Natural killer cell (primary cell): ENCODE measurements at places on chromosomes 16 and 17. TPM values are rescaled to one million over a fixed set of nuclear protein-coding genes. Genes with fewer than 3 reads are reported as not detected.
A peak's percentile ranks its signal among the peaks of the same experiment; 100 is the strongest.

DNA sequence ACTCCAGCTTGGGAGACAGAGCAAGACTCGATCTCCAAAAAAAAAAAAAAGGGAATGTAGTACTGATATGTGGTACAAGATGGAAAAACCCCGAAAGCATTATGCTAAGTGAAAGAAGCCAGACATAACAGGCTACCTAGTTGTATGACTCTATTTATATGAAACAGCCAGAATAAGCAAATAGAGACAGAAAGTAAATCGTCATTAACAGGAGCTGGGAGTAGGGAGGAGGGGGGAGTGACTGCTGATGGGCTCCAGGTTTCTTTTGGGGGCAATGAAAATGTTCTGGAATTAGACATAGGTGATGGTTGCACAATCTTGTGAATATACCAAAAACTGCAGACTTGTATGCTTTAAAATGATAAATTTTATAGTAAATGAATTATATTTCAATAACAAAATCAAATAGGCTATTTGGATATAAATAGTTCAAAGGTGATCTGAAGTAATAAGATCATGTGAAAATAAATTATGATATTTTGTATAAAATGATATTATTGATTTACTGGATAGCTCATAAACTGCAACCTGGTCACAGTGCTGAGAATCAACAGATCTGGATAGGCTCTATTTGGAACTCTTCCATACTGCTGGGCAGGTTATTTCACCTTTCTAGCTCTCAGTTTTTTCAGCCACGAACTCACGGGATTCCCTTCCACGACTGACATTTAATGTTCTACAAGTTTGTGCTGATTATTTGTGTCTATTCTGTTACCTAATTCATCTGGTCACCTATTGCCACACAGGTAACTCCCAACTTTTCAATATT, 27.1 kb downstream of the ZNF652 start:
- no peak for DNase-seq

DNA sequence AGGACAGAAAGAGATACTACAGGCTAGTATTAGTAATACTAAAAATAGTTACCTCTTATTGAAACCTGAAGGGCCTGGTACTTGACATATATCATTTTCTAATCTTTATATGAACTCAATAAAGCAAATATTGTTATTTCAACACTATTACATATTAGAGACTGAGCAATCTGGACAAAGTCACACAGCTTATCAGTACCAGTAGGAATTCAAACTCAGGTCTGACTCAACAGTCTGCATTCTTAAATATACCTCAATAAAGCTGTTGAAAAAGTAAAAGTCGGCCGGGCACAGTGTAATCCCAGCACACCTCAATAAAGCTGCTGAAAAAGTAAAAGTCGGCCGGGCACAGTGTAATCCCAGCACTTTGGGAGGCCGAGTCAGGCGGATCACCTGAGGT, 67.4 kb downstream of the KANSL1 start:
- no peak for DNase-seq

GRCh38 chr17:71338396-71338795, 782.4 kb upstream of the SOX9 start:
- no peak for DNase-seq

- DNase-seq, result no peak
Observed at GRCh38 chr17:35769895-35770486, 9.3 kb downstream of the C17orf50 start.

- DNase-seq, result peak; percentile 44
Observed at GRCh38 chr16:49464093-49464492, 90.5 kb downstream of the C16orf78 start.

GRCh38 chr17:11264183-11264871, 23.3 kb downstream of the SHISA6 start:
- DNase-seq, result no peak

DNA sequence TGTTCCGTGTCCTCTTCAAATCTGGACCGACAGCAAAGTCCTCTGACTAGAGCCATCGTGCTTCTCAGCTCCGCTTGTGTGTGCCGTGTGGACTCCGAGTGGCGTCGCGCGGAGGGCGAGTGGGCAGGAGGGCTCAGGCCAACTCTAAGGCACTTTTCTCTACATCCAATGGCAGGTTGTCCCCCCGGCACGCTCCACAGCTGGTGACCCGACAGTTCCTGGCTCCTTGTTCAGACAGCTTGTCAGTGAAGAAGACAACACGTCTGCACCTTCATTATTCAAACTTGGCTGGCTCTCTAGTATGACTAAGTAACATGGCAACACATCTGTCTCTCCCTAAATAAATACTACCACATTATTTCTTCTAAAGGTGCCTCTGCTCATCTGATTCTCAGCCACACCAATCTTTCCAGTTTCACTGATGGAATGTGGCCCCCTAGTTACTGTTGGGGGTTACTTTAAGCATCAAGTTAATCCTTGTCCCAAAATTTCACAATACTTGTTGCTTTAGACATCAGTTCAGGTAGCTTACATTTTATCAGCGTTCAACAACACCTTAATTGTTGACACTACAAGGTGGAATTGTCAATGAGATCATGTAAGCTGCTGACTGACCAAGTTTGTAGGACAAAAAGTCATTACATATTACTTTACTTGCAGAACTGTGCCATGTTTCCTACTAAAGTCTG, 15.4 kb downstream of the COG1 start:
- no peak for DNase-seq

GRCh38 chr16:69812688-69813014, 50.5 kb downstream of the WWP2 start:
- DNase-seq, result no peak

- DNase-seq, result no peak
Observed at GRCh38 chr16:16086653-16087446, 136.4 kb downstream of the ABCC6 start.

- no peak for DNase-seq
Observed at GRCh38 chr16:83937922-83938885, 14.8 kb upstream of the OSGIN1 start.

GRCh38 chr17:45299361-45299760, 17.5 kb downstream of the MAP3K14 start:
- no peak for DNase-seq

DNA sequence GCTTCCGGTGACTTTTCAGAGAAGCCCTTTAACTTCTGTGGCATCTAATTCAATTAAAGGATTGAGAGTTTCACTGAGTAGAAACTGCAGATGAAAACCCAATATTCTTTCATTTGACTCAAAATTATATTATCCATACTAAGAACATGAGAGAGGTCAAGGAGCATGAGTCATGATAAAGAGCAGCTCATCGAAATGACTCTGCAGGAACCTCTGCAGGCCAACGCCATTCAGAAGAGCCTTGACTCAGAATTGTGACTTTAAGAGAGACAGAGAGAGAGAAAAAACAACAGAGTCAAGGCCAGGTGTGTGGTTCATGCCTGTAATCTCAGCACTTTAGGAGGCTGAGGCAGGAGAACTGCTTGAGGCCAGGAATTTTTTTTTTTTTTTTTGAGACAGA, 417.2 kb upstream of the XYLT1 start:
- no peak for DNase-seq

DNA sequence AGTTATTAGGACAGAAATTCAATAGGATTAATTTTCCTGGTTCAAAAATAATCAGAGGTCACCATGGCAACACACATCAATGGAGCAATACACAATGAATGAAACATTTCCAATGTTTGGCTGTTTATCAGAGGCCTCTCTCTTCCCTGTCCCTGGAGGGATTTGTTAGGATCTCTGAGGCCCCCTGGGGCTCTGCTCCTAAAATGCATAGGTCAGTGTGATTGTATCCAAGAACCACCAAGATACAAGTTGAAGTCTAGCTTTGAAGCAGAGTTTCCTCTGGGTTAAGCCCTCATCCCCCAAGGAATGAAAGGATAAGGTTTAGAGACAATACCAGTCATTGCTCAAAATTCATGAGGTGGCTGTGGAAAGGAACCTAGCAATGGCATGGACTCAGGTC, 561.2 kb upstream of the C16orf82 start:
- DNase-seq, result no peak

DNA sequence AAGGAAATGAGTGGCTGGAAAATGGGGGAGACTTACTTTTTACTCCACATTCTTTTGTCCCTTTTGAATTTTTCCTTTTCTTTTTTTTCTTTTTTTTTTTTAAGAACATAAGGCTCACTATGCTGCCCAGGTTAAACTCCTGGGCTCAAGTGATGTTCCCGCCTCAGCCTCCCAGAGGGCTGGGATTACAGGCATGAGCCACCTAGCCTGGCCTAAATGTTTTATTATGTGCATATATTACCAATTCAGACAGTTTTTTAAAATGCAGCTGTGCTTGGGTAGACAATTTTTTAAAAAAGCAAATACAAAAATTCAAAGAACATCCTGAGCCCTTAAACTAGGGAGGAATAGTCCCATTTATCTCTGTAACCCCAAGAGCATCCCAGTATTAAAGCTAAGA, 28.3 kb downstream of the PSME3IP1 start:
- no peak for DNase-seq

GRCh38 chr17:1231456-1231855, 38.8 kb upstream of the BHLHA9 start:
- DNase-seq, result no peak

GRCh38 chr16:86664522-86665318, 86.4 kb downstream of the FOXL1 start:
- peak; percentile 37 for DNase-seq

DNA sequence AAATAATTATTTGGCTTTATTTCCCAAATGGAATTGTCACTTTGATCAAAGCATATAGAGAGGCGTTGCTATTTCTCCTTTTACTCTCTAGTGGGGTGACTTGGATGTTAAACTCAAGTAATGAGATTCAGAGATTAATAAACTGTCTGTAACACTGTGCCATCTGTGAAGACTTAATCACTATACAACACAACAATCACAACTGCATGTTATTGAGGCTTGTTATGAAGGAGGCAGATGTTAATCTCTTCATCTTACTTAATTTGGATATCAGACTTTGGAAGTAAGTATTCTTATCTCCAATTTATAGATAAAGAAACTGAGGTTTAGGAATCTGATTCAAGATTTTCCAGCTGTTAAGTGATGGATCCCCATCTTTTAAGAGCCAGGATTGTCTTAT, 132.5 kb downstream of the CNTNAP4 start:
- no peak for DNase-seq

- no peak for DNase-seq
Observed at GRCh38 chr16:11005611-11005975, 61.2 kb downstream of the CLEC16A start.

DNA sequence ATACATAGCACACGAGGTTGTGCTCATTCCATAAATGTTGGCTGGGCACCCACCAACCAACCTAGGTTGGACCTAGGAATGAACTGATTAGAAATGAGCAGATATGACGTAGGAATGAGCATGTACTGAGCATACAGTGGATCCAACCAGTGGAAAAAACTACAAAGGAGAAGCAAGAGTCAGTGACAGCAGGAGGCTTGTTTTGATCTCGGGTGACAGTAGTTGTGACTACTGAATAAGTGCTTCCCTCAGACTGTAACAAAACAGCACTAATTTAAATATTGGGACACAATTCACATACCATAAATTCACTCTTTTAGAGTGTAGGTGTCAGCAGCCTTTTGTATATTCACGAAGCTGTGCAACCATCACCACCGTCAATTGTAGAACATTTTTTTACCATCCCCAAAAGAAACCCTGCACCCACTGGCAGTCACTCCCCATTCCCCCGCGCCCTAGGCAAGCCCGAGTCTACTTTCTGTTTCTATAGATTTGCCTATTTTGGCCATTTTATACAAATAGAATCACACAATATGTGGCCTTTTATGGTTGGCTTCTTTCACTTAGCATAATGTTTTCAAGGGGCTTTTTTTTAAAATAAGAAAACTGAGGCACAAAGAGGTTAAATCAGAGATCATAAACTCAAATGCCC, 7.0 kb downstream of the VAC14 start:
- DNase-seq, result no peak

GRCh38 chr17:55607731-55608341, 96.6 kb upstream of the SMIM36 start:
- no peak for DNase-seq

- no peak for DNase-seq
Observed at GRCh38 chr16:58518083-58518979, 3.0 kb downstream of the SETD6 start.

Gene NR1D1
- 9.9 TPM for total RNA-seq

Gene OTOP3
- not detected for total RNA-seq

Gene ETV4
- not detected for total RNA-seq

Gene CES5A
- not detected for total RNA-seq

Gene CCL11
- not detected for total RNA-seq

Gene ENPP7
- 0.95 TPM for total RNA-seq

Gene PDILT
- total RNA-seq, result not detected

Gene FBXO39
- 0.43 TPM for total RNA-seq
